EL (cell line): ENCODE measurements at places on chromosomes 12 and 14.

GRCh38 chr12:75706786-75707605 is 195.6 kb upstream of the KRR1 start:
- peak; percentile 72 for DNase-seq

DNA sequence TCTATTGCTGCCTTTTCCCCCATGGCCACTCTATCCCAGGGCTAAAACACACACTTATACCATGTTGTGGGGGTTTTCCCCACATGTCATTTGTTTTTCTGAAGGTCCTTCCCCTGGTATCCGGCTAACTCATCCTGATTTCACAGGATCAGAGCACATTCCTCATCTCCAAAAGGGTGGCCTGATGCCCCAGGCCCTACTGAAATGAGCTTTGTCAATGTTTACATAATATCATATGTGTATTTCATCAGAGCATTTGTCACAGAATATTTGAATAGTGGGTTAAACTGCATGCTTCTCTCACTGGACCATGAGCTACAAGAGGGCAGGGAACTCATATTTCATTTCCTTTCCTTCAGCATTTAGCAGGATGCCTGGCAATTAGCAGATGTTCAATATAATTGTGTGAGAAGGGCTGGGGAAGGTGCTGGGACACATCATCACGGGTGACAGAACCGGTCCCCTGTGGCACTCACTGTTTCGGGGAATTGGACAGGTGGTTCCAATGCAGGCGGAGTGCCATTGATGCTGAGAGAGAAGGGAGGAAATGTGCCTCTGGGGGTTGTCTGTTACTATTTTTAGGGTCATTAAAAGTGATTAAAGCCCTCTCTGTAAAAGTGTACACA is 26.8 kb downstream of the EMP1 start:
- peak; percentile 98 for DNase-seq

DNA sequence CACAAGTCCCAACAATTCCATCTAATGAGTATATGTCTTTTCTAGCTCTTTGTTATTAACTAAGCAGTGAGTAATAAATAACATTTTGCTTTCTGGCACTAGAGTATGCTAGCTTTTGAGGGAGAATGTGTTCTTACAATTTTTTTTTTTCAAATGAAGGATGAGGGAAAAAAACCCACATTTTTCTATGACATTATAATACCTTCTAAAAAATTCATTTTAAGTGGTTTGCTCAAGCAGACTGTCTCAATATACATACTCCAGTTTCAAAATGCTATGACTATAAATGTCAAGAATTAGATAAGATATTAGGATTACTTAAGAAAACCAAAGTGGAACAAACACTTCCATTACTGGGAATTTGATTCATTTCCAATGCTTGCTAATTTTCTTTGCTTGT is 394.6 kb downstream of the C12orf75 start:
- DNase-seq: no peak

DNA sequence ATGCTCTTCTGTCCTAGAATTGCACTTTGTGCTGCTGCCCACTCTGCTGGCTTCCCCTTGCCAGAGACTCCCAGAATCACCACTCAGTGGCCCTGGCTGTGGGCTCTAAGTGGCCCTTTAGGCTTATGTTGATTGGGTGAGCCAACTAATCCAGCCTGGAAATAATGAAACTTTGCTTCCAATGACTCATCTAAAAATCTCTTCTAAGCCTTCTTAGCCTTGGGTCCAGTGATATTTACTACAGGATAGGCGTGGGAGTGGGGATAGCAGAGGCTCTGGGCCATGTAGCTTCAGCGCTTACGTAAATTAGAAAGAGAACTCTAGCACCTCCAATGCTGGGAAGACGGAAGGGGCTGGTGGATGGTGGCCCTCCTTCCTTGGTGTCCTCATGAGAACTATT is 137.9 kb downstream of the TTC8 start:
- DNase-seq: no peak
